ENCODE measurements at places on chromosomes 12 and 14.

DNA sequence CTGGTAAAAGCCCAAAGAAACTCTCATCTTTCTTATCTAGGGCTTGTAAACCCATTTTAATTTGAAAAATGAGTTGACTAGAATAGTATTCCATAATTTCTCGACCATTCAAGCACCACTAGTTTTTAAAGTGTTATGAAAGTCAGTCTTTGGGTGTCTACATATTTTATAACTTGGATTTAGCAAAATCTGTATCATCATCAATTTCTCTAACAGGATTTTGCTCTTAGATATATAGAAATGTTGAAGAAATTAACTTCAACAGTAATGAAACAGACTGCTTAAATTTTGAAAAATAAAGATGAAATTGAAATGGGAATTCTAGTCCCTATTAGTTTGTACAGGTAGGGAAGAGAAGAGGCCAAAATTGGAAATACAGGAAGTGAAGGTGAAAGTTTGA lies 32.8 kb downstream of the MSRB3 start:
- DNase-seq = no peak

- no peak for DNase-seq
These were observed 3.9 kb upstream of the PPP1R12A start for GRCh38 chr12:79938843-79939242.

GRCh38 chr12:109433618-109434017 lies 43.5 kb downstream of the KCTD10 start:
- no peak for DNase-seq

DNA sequence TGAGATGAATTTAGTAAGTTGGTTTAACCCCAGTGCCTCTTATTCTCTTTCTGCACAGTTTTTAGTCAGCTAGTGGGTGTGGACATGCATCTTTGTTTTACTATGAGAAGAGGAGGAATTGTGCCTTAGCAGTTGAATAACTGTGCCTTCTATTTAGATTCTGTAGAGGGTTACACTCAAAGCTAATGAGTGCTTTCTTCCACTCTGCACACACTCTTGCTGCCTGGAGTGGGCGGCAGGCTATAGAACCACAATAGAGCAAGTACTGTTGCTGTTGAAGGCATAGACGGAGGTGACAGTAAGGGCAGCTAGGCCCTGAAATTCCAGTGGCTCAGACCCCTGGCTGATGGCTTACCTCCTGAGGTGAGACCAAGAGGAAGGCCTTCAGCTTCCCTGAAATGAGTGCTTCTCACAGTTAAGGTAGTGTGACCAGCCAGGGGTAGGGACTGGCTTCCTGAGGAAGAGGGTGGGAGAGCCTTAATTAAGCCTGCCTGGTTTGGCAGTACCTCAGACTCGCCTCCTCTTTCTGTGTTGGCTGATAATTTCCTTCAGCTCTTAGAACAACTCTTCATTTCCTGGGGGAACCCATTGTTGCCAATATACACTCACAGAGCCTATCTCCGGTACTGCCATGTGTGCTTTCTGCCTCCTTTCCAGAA lies 24.7 kb downstream of the SUSD6 start:
- peak; percentile 35 for DNase-seq

- no peak for DNase-seq
These were observed 2.1 kb downstream of the CKAP4 start for GRCh38 chr12:106245767-106246166.

DNA sequence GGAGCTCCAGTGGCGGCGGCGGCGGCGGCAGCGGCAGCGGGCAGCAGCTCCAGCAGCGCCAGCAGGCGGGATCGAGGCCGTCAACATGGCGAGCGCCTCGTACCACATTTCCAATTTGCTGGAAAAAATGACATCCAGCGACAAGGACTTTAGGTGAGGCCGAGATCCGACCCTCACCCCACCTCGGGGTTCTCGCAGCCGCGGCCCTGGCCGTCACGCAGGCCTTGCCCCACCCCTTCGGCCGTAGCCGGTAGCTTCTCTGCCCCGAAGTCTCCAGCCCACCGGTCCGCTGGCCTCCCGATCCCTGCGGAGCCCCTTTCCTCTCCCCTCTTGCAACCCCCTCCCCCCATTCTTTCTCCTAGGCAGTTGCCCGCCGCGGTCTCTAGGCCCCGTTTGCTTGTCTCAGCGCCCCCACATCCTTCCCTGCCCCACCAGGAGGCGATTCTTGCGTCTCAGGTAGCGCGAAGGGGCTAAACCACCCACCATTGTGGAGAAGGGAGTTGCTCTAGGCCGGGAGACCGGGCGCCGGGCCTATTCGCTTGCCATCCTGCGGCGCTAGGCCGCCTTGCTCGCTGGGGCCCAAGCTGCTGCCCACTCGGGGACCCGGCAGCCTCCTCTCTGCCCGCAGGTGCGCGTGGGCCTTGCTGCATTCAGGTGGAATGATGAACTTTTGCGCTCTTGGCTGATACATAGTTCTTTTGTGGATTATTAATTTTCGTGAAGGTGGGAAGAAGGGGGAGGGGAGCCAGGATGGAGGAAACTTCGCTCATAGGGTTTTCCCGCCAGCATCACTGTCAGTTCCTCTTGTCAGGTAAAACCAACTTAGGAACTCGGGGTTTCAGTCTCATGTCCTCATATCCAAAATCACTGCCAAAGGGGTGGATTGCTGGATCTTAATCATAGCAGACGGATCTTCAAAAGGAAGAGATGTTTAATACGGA lies 745 bp downstream of the CAND1 start:
- DNase-seq = peak; percentile 38

- no peak for DNase-seq
These were observed 114.0 kb upstream of the HIF1A start for GRCh38 chr14:61581340-61581739.

- DNase-seq = peak; percentile 47
These were observed 3.0 kb downstream of the DHRS1 start for GRCh38 chr14:24296341-24297157.

GRCh38 chr12:69240631-69240995 lies 1.2 kb downstream of the CPSF6 start:
- peak; percentile 8 for DNase-seq

DNA sequence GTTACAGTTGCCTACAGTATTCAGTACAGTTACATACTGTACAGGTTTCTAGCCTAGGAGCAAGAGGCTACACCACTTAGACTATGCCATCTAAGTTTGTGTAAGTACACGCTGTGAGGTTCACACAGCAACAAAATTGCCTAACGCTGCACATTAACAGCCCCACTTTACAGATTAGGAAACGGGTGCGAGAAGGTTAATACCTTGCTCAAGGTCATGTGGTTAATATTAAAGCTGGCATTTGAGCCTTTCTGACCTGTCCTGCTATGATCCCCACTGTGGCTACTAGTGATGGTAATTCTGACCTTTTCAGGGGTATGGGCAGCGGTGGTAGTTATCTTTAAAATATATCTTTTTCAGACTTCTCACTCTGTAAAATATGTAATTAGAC lies 20.9 kb downstream of the ACVR1B start:
- DNase-seq = no peak

DNA sequence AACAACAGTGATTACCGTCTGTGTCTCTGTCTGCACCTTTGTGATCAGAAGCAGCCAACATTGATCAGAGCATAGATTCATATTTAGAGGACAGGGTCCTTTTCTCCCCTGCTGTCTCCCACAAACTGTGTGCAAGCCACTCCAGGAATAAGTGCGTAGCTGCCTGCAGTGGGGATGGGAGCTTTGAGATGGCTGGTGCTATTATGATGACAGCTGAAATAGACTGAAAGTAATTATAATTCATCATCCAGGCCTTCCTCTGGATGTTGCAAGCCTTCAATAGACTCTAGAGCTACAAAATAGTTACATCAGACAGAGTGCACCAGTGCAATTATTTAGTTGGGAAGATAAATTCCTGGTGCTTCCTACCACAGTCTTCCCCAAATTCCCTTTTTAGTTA lies 68.1 kb downstream of the BORCS5 start:
- no peak for DNase-seq

GRCh38 chr12:111213561-111213960 lies 155.3 kb downstream of the PHETA1 start:
- DNase-seq = no peak

DNA sequence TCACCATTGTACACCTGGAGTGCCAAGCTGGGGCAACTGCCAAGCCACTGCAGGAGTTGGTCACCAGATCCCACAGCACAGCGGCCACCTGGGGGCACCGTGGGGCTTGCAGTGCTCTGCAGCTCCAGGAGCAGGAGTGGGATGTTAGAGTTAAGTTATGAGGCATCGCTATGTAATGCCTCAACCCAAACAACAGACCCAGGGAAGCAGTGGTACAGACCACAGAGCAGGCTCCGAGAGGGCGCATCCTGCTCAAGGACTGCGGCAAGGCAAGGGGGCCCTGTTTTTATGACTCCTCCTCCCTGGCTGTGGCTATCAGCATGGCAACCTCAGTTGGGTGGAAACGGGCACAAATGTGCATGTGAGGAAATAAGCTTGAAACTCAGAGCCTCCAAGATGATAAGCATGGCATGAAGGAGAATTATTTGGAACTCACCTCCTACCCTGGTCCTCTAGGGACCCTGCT lies 63.1 kb downstream of the ARL6IP4 start:
- DNase-seq = peak; percentile 57

DNA sequence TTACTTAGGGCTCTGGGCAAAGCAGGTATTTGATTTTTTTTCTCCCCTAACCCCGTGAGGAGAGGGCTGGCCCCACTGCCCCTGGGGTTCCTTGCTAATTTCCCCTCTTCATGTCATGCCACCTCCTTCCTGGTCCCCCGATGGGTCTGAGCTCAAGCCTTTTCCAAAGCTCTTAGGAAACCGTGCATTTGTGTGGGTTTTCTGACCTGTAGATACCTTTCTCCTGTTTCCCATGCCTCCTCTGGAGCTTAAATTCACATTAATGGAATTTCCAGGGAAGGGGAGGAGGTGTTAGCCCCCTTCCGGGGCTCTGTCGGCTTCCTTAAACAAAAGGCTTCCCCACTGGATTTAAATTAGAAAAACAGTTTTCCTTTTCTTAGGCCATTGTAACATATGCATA lies 12.6 kb downstream of the SFSWAP start:
- DNase-seq = no peak

- DNase-seq = no peak
These were observed 35.5 kb downstream of the TMBIM6 start for GRCh38 chr12:49776858-49777257.

GRCh38 chr14:103872481-103873113 lies 25.2 kb upstream of the PPP1R13B start:
- no peak for DNase-seq

- DNase-seq = no peak
These were observed 77.6 kb upstream of the DACT1 start for GRCh38 chr14:58560208-58560607.

DNA sequence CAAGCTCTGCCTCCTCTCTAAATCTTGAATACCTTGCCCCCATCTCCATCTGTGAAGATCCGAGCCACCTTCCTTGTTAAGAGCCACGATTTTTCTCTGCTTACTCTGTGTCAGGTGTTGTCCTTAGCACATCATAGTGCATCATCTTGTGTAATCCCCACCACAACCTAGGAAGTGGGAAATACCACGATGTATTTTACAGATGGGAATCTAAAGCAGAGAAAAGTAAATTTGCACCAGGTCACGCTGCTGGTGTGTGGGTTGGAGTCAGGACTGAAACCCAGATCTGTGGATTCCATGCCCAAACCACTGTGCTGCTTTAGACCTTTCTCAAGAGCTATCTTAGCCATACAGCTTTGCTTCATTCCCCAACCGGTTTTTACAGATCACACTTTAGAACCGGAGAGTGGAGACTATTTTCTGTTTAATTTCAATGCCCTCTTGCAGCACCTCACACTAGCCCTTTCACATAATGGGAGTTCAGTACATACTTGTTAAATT lies 94.6 kb downstream of the PPM1A start:
- no peak for DNase-seq

- peak; percentile 25 for DNase-seq
These were observed 1.2 kb downstream of the PRMT8 start for GRCh38 chr12:3491938-3492792.

DNA sequence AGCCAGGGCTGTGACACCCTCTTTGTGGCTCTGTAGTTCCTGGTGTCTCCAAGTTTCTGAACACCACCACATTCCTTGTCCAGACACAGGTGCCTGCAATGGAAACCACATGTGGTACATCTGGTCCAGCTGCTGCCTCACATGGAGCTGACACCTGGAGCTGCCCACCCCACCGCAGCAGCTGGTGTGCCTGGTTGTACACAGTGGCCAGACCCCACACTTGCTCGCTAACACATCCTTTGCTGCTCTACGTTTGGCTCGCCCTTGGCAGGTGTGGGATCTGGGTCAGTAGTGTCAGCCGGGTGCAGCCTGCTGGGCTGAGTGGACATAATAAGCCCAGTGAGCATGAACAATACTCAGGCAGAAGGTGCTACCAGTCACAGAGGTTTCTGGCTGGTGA lies 198.9 kb downstream of the ADGRD1 start:
- DNase-seq = no peak

- DNase-seq = no peak
These were observed 107.6 kb downstream of the RFLNA start for GRCh38 chr12:124402248-124403066.

- no peak for DNase-seq
These were observed 62.7 kb downstream of the SUDS3 start for GRCh38 chr12:118439068-118439467.

GRCh38 chr12:108720757-108721514 lies 10.4 kb downstream of the CORO1C start:
- no peak for DNase-seq

DNA sequence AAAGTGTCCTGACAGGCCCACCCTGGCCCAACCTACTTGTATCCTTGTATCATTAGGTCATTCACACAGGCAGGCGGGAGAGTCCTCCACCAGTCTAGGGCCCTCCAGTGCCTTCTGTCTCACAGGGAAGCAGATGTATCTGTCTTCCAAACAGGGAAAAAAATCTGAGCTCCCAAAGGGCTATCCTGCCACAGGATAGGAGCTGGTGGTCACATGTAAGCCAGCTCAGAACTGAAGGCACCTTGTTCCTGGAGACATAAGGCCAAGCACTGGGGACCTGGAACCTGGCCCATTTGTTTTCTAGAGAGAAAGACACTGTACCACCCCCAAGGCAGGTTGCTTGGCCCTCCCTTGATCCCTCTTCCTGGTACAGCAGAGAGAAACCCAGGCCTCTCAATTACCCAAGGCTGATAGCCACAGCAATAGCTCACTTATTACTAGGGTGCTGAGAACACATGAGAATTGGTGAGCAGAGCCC lies 19.4 kb upstream of the PLEKHH1 start:
- no peak for DNase-seq

All from stimulated activated CD4-positive, alpha-beta T cell treated with anti-CD3 and anti-CD28 coated beads, TNF-alpha, amount 100 ng/mL, for 4 hours (primary cell).